ENCODE measurements at places on chromosomes 4 and X. TPM values are rescaled to one million over a fixed set of nuclear protein-coding genes. Genes with fewer than 3 reads are reported as not detected.
A peak's percentile ranks its signal among the peaks of the same experiment; 100 is the strongest.

NAT8L gene
- total RNA-seq = 0.83 TPM

GAGE13 gene
- not detected for total RNA-seq

CFP gene
- 1.2 TPM for total RNA-seq

SFRP2 gene
- not detected for total RNA-seq

- no peak overlapping the region for H3K27ac ChIP-seq
- no peak for DNase-seq
- peaks cover 12% of the 10 kb centered on the region for H3K4me1 ChIP-seq
Observed at GRCh38 chr4:175469514-175469913, 342.6 kb downstream of the GPM6A start.

GRCh38 chrX:144295921-144296320, 412.1 kb downstream of the UBE2NL start:
- no peaks in the 10 kb centered on the region for H3K4me1 ChIP-seq
- H3K4me3 ChIP-seq = no peak overlapping the region
- no peaks in the 10 kb centered on the region for H3K27me3 ChIP-seq
- H3K36me3 ChIP-seq = no peaks in the 10 kb centered on the region
- no peak overlapping the region for H3K27ac ChIP-seq

DNA sequence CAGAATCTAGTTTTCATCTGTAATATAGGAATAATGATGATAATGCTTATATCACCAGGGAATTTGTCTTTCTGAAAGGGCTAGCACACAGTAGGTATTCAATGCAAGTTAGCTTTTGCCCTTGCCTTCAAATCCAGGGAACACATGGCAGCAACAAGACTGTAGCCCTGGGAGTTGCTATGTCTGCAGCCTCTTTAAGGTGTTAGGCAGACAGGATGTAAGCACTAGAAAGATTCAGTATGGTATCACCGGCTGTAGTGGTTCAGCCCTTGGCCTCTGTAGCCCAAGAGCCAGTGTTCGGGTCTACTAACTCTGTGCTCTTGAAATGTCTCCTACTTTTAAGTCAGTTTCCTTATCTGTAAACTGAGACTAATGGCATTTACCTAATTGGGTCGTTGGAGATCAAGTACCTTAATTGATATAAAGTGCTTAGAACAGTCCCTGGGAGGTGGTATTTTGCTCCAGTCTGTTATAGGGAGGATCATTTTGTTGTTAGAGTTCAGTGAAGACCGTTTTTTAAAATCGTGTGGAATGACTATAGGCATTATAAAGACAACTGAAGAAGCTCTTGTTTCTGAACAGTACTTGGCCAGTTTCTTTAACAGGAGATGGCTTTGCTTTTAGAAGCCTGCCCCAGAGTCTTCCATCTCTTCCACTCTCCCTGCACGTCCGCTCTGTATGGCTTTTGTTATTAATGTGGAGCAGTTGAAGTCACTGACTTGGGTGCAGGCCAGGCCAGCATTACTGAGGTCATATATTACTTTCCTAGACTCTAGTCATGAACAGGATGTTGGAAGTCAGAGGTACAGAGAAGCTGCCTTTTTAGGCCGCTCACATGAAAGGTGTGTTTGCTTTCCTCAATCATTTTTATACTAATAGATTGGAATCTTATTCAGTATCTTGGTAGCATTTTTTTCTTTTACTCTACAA, 44.8 kb downstream of the GAB1 start:
- H3K4me1 ChIP-seq = peaks cover 18% of the 10 kb centered on the region
- peak overlapping the region; percentile 50 for H3K27ac ChIP-seq
- H3K4me3 ChIP-seq = peak overlapping the region; percentile 52

DNA sequence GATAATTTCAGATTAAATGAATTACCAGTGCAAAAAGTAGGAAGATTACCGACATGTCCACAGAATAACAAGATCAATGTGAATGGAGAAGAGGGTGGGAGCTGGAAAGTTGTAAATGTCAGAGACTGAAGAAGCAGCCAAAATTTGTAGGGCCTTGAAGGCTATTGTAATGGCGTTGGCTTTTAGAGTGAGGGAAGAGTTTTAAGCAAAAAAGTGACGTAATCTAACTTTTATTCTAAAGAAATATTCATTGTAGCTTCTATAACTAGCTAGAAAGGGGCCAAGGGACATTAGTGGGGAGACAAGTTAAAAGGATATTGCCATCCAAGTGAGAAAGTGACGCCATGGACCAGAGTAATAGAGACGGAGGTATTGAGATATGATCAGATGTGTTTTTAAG, 63.3 kb upstream of the PCDH7 start:
- H3K36me3 ChIP-seq = no peaks in the 10 kb centered on the region
- DNase-seq = no peak
- H3K27me3 ChIP-seq = no peaks in the 10 kb centered on the region
- no peak overlapping the region for H3K4me3 ChIP-seq
- no peak overlapping the region for H3K27ac ChIP-seq

DNA sequence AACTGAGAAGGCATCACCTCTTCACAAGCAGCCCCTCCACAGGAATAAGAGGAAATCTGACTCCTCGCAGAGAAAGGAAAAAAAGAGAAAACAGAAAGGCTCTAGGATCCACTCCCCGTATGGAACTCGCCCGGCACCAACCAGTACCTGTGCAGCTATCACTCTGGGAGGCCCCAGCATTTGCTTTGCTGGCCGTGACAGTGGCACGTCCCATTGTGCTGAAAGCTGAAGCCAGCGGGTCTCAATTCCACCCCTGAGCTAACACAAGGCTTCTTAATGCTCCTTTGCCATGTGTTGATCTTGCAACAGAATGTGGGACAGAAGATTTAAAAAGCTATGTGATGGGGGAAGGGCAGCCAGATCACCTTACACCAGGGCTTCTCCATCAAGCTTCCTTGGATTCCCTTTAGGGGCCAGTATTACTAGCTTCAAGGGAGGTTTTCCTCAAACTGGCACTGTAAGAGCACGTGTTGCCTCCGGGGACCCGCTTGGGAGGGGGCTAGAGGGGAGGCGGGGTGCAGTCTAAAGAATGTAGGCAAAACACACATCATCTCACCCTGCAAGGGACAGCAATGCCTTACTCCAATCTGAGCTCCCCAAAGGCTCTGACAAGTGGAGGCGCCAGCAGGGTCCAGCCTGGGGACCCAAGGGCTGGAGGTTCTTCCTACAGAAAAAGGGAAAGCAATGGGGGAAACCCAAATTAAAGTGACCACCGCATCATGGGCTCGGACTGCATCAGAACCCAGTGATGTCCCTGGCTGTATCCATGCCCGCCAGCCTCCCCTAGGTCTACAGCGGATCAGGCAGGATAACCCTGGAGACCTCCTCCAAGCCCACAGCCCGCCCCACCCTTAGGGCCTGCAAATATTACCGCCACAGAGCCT, 1.2 kb downstream of the USP46 start:
- H3K36me3 ChIP-seq = peaks cover 26% of the 10 kb centered on the region
- peak overlapping the region; percentile 73 for H3K4me3 ChIP-seq
- no peaks in the 10 kb centered on the region for H3K27me3 ChIP-seq
- no peak overlapping the region for H3K27ac ChIP-seq
- H3K4me1 ChIP-seq = peaks cover 9% of the 10 kb centered on the region

DNA sequence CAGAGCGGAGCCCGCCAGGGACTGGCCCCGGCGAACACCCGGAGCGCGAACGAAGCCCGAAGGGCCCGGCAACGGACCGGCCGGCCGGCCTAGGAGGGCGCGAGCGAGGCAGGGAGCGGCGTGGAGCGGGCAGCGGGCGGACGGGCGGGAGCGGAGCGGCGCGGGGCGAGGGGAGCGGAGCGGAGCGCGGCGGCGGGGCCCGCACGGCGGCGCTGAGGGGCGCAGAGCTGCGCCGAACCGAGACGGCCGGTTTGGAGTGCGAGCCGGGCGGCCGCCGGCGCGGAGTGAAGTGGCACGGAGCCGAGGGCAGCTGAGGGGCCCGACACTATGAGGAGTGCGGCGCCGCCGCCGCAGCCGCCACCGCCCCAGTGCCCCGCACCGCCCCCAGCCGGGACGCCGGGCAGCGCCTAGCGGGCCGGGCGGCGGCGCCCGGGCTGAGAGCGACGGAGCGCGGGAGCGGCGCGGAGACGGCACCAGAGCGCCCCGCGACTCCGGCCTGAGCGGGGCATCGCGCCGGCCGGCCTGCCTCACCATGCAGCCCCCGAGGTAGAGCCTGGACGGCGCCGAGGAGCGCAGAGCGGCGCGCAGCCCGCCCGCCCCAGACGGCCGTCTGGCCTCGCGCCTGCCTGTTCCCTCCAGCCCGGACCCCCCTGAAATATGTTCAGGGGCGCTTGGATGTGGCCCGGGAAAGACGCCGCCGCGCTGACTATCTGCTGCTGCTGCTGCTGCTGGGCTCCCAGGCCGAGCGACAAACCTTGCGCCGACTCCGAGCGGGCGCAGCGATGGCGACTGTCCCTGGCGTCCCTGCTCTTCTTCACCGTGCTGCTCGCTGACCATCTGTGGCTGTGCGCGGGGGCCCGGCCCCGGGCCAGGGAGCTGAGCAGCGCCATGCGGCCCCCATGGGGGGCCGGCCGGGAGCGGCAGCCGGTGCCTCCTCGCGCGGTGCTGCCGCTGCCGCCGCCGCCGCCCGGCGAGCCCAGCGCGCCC, 793 bp downstream of the NALF2 start:
- DNase-seq = no peak
- H3K36me3 ChIP-seq = peaks cover 22% of the 10 kb centered on the region
- H3K4me3 ChIP-seq = peak overlapping the region; percentile 92
- no peak overlapping the region for H3K27ac ChIP-seq
- H3K27me3 ChIP-seq = no peaks in the 10 kb centered on the region

All from Calu3 (cell line).